ENCODE measurements at places on chromosomes 1 and 21. TPM values are rescaled to one million over a fixed set of nuclear protein-coding genes. Genes with fewer than 3 reads are reported as not detected.

Gene S100A1
- total RNA-seq = 0.17 TPM

Gene CTSE
- total RNA-seq = not detected

Gene DSCAM
- not detected for total RNA-seq

Gene C1orf105
- total RNA-seq = not detected

Gene DMRTA2
- 0.15 TPM for total RNA-seq

Gene LCE1E
- total RNA-seq = not detected

Gene CYYR1
- 0.15 TPM for total RNA-seq

Gene SLC9C2
- not detected for total RNA-seq

Gene ZMYM1
- 23.1 TPM for total RNA-seq

Gene S100A10
- total RNA-seq = 107 TPM

Gene GPR25
- not detected for total RNA-seq

Gene CNST
- total RNA-seq = 22.2 TPM

Gene LCE1F
- not detected for total RNA-seq

Gene DIPK1A
- 29.8 TPM for total RNA-seq

Gene C1QB
- total RNA-seq = not detected

Gene RGS16
- 0.66 TPM for total RNA-seq

Gene SPRR1A
- total RNA-seq = not detected

Gene CRYAA
- total RNA-seq = not detected

All from smooth muscle cell of trachea (primary cell).